ENCODE measurements at places on chromosomes 3 and 15. TPM values are rescaled to one million over a fixed set of nuclear protein-coding genes. Genes with fewer than 3 reads are reported as not detected.

Gene ASB14
- not detected for total RNA-seq

Gene KCNMB2
- total RNA-seq, result not detected

Gene ACP3
- 0.24 TPM for total RNA-seq

Gene GOLGA8N
- 0.16 TPM for total RNA-seq

Gene SLCO2A1
- total RNA-seq, result 0.03 TPM

Gene CHCHD6
- total RNA-seq, result 34.1 TPM

Gene FBXL22
- 0.34 TPM for total RNA-seq

Gene SEMA5B
- total RNA-seq, result not detected

Gene ABI3BP
- 2.6 TPM for total RNA-seq

Gene ARIH2
- 180 TPM for total RNA-seq

Gene IL5RA
- not detected for total RNA-seq

Gene ITIH1
- not detected for total RNA-seq

Gene MUC20
- 2.4 TPM for total RNA-seq

Gene ZKSCAN7
- total RNA-seq, result not detected

Gene DNAH12
- total RNA-seq, result under 0.01 TPM

Gene KCNMB3
- total RNA-seq, result 1.1 TPM

Gene CRABP1
- not detected for total RNA-seq

Gene ACTL6A
- total RNA-seq, result 75.1 TPM

Gene MIX23
- total RNA-seq, result 92.6 TPM

Gene TERC
- 10.9 TPM for total RNA-seq

Gene GRK7
- not detected for total RNA-seq

Gene ANKRD34C
- total RNA-seq, result not detected

Gene XIRP1
- total RNA-seq, result not detected
